ENCODE measurements at places on chromosomes 13 and 19. TPM values are rescaled to one million over a fixed set of nuclear protein-coding genes. Genes with fewer than 3 reads are reported as not detected.

DNA sequence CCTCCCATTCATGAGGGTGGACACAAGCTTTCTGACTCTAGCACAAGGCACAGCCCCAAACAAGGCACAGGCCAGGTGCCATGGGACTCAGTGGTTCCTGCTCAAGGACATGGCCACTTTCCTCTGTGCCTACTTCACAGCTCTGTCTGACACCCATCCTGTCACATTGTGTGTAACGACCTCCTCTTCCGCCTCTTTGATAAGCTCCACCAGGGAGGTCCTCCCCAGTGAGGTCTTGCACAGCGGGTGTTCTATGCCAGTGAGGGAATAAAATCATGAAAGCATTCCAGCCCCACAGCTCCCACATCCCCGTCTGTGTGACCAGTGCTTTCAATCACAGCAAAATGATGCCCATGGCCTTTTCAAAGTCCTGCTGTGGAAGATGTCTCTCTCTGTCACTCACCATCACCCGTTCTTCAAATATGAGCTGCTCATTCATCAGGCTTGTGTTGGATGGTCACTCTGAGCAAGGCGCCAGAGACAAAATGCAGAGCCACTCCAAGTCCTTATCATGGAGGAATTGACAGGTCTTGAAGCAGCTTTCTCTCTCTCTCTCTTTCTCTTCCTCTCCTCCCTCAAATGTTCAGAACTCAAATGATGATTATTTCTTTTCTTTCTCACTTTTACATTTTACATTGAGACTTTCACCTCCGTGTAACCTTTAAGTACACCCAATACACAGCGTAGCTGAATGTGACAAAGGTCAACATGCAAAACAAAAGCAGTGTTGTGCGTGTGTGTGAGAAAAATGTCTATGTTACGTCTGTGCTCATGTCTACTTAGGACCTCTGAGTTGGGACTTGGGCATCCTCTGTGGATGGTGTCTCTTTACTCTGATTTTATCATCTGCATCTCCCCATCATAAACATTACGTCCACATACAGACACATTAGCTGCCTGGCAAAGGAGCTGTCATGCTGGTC, 8.0 kb upstream of the SPATA13 start:
- DNase-seq: no peak

GRCh38 chr19:49890349-49891311, 6.1 kb downstream of the IL4I1 start:
- DNase-seq: no peak

DNA sequence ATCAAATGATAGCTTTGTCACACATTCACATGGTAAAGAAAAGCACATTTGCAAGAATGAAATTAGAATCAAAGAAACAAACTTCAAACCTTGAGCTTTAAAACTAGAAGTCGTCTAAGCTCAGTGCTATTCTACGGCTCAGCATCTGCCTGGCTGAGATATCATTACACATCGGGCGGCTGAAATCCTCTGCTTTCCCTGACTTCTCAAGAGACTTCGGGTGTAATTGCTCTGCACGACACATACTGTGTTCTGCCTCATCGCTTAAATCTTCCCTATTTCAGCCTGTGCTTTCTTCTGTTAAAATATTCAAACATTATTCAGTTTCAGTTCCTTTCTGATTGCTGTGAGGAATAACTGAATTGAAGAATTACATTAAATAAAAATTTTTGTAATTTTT, 265.3 kb downstream of the NALCN start:
- DNase-seq: peak; percentile 7

GRCh38 chr13:100175078-100175802, 86.3 kb downstream of the PCCA start:
- DNase-seq: no peak

Gene ZNF813
- total RNA-seq: 1.8 TPM

Gene F10
- 2.3 TPM for total RNA-seq

DNA sequence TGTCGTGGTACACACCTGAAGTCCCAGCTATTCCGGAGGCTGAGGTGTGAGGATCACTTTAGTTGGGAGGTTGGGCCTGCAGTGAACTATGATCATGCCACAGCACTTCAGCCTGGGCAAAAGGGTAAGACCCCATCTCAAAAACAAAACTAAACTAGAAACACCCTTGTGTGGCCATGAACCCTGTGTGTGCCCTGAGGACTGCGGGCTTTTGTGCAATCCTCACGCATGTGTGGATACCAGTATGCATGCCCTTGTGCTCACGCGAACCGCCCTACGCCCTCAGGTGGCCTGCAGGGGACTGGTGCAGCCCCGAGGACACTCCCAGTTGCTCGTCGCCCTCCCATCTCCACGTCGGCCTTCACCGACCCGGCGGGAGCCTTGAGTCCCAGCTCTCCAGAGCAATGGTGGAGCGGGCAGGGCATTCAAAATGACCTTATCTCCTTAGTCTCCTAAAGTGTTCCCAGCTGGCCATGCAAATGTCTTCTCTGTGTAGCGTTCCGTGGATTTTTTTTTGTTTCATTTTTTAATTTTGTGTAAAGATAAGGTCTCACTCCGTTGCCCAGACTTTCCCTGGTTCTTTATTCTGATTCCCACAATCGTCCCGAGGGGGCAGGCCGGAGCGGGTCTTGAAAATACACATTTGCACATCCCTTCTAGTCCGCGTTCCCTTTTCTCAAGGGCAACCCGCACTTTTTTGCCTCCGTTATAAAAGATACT, 868 bp upstream of the EGLN2 start:
- DNase-seq: peak; percentile 72

GRCh38 chr19:3618144-3618810, 8.3 kb downstream of the CACTIN start:
- peak; percentile 62 for DNase-seq

- peak; percentile 55 for DNase-seq
Measured at GRCh38 chr19:4267101-4267900, 11.8 kb upstream of the SHD start.

Gene ADM5
- total RNA-seq: 1.6 TPM

DNA sequence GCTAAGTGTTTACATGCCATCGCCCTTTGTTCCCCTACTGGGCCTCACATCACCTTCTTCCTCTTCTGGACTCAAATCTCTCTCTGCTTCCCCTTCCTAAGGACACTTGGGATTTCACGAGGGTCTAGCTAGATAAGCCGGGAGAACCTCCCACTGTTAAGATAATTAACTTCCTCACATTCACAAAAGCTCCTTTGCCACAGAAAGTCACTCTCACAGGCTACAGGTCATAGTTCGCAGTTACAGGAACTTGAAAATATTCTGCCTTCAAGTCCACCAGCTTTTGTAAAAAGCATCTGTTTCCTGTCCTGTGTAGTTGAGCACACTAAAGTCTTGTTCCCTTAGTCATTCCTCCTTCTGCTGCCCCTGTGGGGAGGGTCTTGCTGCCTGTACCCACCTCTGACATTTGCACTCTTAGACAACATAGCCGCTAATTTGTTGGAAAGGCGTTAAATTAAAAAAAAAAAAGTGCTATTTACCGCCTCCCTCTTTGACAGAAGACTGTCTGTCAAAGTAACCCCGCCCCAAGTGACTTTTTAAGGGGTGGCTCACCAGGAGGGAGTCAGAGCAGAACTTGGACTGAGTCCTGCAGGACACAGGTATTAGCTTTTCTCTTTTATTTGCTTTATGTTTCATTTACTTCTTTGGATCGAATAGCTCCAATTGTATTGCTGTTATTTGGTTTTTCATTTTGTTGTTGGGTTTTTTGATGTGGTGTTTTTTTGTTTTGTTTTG, 26.8 kb upstream of the CEACAM21 start:
- no peak for DNase-seq

DNA sequence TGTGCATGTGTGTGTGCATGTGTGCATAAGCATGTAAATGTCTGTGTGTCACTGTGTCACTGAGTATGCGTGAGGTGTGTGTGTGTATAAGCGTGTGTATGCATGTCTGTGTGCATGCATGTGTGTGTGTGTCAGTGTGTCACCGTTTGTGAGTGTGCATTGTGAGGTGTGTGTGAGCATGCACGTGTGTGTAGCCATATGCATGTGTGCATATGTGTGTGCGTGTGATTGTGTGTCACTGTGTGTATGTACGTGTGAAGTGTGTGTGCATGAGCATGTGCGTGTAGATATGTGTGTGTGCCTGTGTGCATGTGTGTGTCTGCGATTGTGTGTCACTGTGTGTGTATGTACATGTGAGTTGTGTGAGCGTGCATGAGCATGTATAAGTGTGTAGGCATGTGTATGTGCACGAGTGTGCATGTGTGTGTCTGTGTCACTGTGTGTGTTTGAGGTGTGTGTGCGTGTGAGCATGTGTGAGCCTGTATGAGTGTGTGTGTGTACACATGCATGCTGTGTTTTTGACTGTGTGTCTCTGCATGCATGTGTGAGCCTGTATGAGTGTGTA, 144.5 kb downstream of the NALCN start:
- no peak for DNase-seq

Gene FFAR2
- total RNA-seq: not detected

DNA sequence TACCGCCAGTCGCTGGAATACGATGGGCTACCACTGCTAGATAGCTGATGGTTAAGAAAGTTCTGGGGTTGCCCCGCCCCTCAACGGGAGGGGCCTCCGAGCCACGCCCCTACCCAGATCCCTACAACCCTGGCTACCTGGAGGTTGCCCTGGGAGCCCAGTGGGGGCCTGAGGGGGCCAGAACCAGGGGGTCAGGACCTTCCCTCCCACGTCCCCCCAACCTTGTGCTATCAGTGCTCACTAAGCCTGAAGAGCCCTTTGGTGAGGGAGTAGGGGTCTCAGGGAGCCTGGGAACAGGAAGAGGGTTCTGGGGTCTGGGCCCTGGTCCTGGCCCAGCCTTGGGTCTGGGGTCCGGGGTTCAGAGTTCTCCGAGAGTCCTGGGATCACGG, 8.9 kb downstream of the OCEL1 start:
- peak; percentile 50 for DNase-seq

Gene TEX29
- not detected for total RNA-seq
